Tibial nerve (tissue), 4 donors: ENCODE measurements at places on chromosomes 2 and 18. TPM values are rescaled to one million over a fixed set of nuclear protein-coding genes. Genes with fewer than 3 reads are reported as not detected.

The STPG4 gene
- total RNA-seq: 2.6 TPM

The PDCD1 gene
- total RNA-seq: 0.60 TPM

The FEV gene
- total RNA-seq: not detected

The CXCR1 gene
- 0.66 TPM for total RNA-seq

The HSPD1 gene
- total RNA-seq: 129 TPM

The RESP18 gene
- total RNA-seq: not detected

The ZBTB7C gene
- total RNA-seq: 95.0 TPM

DNA sequence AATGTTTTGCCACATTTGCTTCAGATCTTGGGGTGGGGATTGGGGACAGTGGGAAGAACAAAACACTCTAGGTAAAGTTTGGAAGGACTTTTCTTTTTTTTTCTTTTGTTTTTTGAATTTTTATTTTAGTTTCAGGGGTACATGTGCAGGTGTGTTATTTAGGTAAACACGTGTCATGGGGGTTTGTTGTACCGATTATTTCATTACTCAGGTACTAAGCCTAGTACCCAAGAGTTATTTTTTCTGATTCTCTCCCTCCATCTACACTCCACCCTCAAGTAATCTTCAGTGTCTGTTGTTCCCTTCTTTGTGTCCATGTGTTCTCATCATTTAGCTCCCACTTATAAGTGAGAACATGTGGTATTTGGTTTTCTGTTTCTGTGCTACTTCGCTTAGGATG, 73.3 kb downstream of the FASTKD2 start:
- DNase-seq: no peak
- H3K36me3 ChIP-seq: no peaks in the 10 kb centered on the region
- H3K4me3 ChIP-seq: no peak overlapping the region
- H3K27ac ChIP-seq: no peak overlapping the region
- H3K27me3 ChIP-seq: no peaks in the 10 kb centered on the region

- DNase-seq: no peak
- H3K27me3 ChIP-seq: peaks cover 3% of the 10 kb centered on the region
- H3K4me1 ChIP-seq: no peaks in the 10 kb centered on the region
- no peak overlapping the region for H3K27ac ChIP-seq
- H3K4me3 ChIP-seq: no peak overlapping the region
These were observed 72.5 kb upstream of the OTOF start for GRCh38 chr2:26550276-26551015.

- no peaks in the 10 kb centered on the region for H3K27me3 ChIP-seq
- H3K4me1 ChIP-seq: no peaks in the 10 kb centered on the region
- no peak overlapping the region for H3K27ac ChIP-seq
- no peak overlapping the region for H3K4me3 ChIP-seq
These were observed 61.4 kb downstream of the ID2 start for GRCh38 chr2:8743261-8743660.

- H3K36me3 ChIP-seq: no peaks in the 10 kb centered on the region
- H3K4me3 ChIP-seq: no peak overlapping the region
- no peak for DNase-seq
- H3K4me1 ChIP-seq: no peaks in the 10 kb centered on the region
- no peak overlapping the region for H3K27ac ChIP-seq
These were observed 16.6 kb upstream of the TTL start for GRCh38 chr2:112465382-112465781.

DNA sequence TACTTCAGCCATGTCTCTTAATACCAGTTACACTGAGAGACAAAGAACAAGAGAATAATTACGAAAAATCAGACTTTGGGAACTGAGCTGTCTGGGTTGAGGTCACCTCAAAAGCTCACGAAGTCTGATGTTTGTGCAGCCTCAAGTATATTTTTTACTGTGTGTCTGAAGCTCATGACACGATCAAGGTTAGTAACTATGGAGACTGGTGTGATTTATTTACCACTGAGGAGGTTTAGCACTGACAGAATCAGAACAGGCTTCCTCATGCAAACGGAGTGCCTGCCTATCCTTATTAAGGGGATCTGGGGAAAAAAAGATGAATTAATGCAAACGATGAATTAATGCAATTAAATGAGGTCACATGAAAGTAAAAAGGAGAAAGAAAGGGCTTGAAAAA, 61.1 kb upstream of the RAPH1 start:
- no peak overlapping the region for H3K27ac ChIP-seq
- H3K27me3 ChIP-seq: no peaks in the 10 kb centered on the region
- DNase-seq: no peak
- no peak overlapping the region for H3K4me3 ChIP-seq

- no peaks in the 10 kb centered on the region for H3K4me1 ChIP-seq
- H3K27ac ChIP-seq: no peak overlapping the region
- DNase-seq: no peak
- no peak overlapping the region for H3K4me3 ChIP-seq
These were observed 12.9 kb upstream of the GLI2 start for GRCh38 chr2:120722568-120723421.

DNA sequence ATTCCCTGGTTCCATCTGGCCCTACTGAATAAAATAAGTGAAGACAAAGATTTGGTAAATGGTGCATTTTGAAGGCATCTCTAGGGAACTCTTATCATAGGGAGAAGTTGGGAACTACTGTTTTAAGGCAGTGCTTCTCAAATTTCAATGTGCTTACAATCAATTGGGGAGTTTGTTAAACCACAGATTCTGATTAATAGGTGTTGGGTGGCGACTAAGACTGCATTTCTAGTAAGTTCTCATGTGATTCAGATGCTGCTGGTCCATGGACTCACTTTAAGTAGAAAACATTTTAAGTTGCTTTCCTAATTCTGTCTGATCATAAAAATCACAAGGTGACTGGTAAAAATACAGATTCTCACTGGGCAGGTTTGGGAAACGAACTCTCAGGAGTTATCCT, 14.6 kb downstream of the FARSB start:
- peaks cover 3% of the 10 kb centered on the region for H3K36me3 ChIP-seq
- H3K27me3 ChIP-seq: no peaks in the 10 kb centered on the region
- H3K27ac ChIP-seq: no peak overlapping the region
- DNase-seq: no peak
- H3K4me1 ChIP-seq: no peaks in the 10 kb centered on the region
- H3K4me3 ChIP-seq: no peak overlapping the region

GRCh38 chr2:188382107-188382506, 90.4 kb downstream of the GULP1 start:
- no peak overlapping the region for H3K4me3 ChIP-seq
- no peaks in the 10 kb centered on the region for H3K36me3 ChIP-seq
- no peaks in the 10 kb centered on the region for H3K27me3 ChIP-seq
- no peaks in the 10 kb centered on the region for H3K4me1 ChIP-seq

GRCh38 chr2:189870381-189871085, 86.3 kb downstream of the PMS1 start:
- no peak overlapping the region for H3K27ac ChIP-seq
- no peaks in the 10 kb centered on the region for H3K4me1 ChIP-seq
- DNase-seq: no peak
- no peaks in the 10 kb centered on the region for H3K27me3 ChIP-seq
- H3K4me3 ChIP-seq: no peak overlapping the region

- H3K36me3 ChIP-seq: no peaks in the 10 kb centered on the region
- H3K27me3 ChIP-seq: no peaks in the 10 kb centered on the region
- H3K4me1 ChIP-seq: no peaks in the 10 kb centered on the region
These were observed 74.1 kb downstream of the GALR1 start for GRCh38 chr18:77323640-77324299.

DNA sequence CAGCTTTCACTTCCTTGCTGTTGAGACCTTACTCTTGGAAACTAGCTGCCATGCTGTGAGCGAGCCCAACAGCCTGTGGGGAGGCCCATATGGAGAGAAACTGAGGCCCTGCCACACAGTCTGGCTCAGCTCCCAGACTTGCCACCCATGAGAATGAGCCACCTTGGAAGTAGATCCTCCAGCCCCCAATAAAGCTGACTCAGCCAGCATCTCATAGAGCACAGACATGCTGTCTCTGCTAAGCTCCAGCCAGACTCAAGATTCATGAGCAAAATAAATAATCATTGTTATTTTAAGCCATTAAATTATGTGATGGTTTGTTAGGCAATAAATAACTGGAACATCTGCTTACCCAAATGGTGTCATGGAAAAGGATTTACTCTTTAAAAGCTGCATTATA, 53.6 kb upstream of the DDX18 start:
- no peaks in the 10 kb centered on the region for H3K27me3 ChIP-seq
- no peak overlapping the region for H3K4me3 ChIP-seq
- DNase-seq: no peak
- no peaks in the 10 kb centered on the region for H3K36me3 ChIP-seq

GRCh38 chr2:149271575-149271974, 58.8 kb upstream of the LYPD6 start:
- no peak overlapping the region for H3K27ac ChIP-seq
- no peaks in the 10 kb centered on the region for H3K36me3 ChIP-seq

GRCh38 chr2:96359310-96359709, 23.7 kb downstream of the NCAPH start:
- no peaks in the 10 kb centered on the region for H3K4me1 ChIP-seq
- H3K4me3 ChIP-seq: no peak overlapping the region
- no peaks in the 10 kb centered on the region for H3K27me3 ChIP-seq
- H3K36me3 ChIP-seq: no peaks in the 10 kb centered on the region
- DNase-seq: peak; percentile 27

GRCh38 chr2:212914392-212914791, 237.0 kb downstream of the IKZF2 start:
- H3K27me3 ChIP-seq: no peaks in the 10 kb centered on the region
- no peak overlapping the region for H3K27ac ChIP-seq
- H3K36me3 ChIP-seq: no peaks in the 10 kb centered on the region
- no peak for DNase-seq
- H3K4me1 ChIP-seq: peaks cover 7% of the 10 kb centered on the region

DNA sequence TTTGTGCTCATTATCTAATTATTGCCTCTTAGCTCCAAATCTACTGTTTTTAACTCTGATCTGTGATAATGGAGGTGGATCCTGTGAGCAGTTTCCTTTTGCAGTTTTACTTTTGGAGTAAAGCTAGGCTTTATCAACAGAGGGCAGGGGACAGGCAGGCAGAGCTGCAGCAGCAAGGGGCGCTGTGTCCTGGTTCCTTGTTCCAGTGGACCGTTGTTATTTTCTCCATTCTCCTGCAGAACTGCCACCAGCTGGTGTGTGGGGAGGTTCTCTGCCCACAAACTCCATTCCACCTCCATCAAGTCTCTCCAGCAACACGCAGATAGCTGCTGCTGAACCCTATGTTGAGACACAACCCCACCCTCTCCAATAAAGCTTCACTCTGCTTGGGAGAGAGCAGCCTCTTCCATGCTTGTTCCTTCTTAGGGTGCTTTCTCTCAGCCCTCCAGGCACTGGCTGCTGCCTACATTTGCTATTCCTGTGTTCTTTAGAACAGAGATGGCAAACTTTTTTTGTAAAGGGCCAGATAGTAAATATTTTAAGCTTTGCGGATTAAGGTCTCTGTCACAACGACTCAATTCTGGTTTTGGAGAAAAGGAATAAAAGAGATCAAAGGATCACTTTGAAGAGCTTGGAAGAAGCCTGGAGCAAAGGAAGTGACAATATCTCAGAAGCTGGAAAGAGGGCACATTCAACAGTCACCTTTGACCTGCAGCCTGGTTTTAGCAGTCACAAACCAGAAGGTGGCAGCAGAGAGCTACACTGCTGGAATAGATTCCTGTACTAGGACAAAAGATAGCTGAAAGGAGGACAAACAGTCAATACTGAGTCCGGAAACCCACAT, 208.8 kb downstream of the CCDC178 start:
- no peaks in the 10 kb centered on the region for H3K27me3 ChIP-seq
- no peak overlapping the region for H3K4me3 ChIP-seq
- H3K4me1 ChIP-seq: no peaks in the 10 kb centered on the region
- H3K36me3 ChIP-seq: no peaks in the 10 kb centered on the region
- DNase-seq: peak; percentile 78

- no peak overlapping the region for H3K27ac ChIP-seq
- H3K4me3 ChIP-seq: no peak overlapping the region
- peaks cover 5% of the 10 kb centered on the region for H3K36me3 ChIP-seq
- H3K27me3 ChIP-seq: no peaks in the 10 kb centered on the region
These were observed 42.0 kb downstream of the NDUFA10 start for GRCh38 chr2:239983004-239983778.

GRCh38 chr2:263774-264492, at the start of gene SH3YL1:
SH3YL1 (minus strand) TSS chr2:264032; CDS start chr2:263984, 48 bp downstream.
- peak within 1 kb of the TSS; percentile 84 for H3K27ac ChIP-seq
- peaks cover 49% of the 10 kb centered on the region for H3K4me1 ChIP-seq
- H3K36me3 ChIP-seq: no peaks in the 10 kb centered on the region
- H3K27me3 ChIP-seq: no peaks in the 10 kb centered on the region
- no peak for DNase-seq

DNA sequence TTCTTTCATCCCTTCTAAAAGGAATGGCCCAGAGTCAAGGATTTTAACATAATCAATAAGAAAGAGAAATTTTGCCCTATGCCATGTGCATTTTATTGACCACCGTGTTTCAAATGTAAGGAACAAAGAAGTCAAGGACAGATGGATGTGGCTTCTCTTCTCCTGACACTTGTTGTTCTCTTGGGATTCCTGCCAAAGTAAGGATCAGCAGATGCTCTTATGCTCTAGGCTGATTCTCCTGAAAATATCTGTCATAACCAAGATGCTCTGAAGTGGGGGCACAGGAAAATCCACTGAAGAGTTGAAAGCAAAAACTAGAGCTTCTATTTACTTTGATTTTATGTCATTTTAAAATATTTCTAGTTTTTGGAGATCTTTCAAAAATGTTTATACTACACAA, 72.9 kb upstream of the SYT4 start:
- no peaks in the 10 kb centered on the region for H3K4me1 ChIP-seq
- DNase-seq: no peak
- H3K4me3 ChIP-seq: no peak overlapping the region

DNA sequence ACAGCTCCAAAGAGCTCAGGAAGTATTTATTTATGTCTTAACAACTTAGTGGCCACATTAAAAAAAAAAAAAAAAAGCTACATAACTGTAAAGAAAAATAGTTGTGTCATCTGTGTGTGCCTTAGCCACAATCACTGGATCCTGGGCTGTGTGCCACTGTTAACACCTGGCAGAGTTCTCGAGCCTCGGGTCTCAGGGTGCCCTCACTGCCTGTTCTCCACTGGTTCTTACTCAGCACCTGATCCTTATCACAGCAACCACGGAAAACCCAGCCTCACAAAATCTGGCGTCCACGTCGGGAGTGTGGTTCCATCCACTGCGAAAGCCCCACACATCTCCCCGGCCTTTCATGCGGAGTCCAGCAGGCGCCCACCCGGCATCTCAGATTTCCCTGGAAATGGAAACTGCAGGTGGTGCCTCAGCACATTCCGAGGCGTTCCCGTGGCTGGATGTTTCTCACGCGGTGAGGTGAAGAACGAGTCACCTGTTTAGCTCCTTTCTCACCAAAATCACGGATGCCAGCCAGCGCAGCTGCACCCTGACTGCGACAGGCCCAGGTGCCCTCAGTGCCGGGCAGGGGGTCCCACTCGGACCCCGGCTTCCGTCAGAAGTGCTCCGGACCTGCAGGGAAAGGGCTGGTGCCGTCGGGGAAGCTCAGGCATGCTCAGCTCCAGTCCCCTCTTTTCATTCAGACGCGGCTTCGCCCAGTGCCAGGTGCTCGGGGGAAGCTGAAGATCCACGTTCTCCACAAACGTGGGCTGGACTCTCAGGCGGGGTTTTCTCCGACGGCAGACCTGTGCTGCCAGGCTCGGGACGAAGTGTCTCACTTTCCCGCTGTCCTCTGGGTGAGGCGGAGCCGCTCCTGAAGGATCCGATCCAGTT, 198.7 kb upstream of the SALL3 start:
- no peak for DNase-seq
- H3K27ac ChIP-seq: no peak overlapping the region
- H3K27me3 ChIP-seq: no peaks in the 10 kb centered on the region
- no peaks in the 10 kb centered on the region for H3K36me3 ChIP-seq
